Colonic mucosa (tissue), 4 donors: ENCODE measurements at places on chromosomes 1 and 21.

GRCh38 chr1:41791667-41792484, 126.8 kb downstream of the HIVEP3 start:
- DNase-seq: no peak

GRCh38 chr1:80910426-80910825, 890.3 kb upstream of the ADGRL2 start:
- DNase-seq: no peak

GRCh38 chr1:158272681-158273080, 17.0 kb upstream of the CD1C start:
- no peak for DNase-seq

GRCh38 chr1:26689504-26689903, 6.3 kb upstream of the ARID1A start:
- no peak for DNase-seq

- peak; percentile 34 for DNase-seq
Observed at GRCh38 chr1:173255214-173255813, 48.2 kb upstream of the TNFSF4 start.

- DNase-seq: no peak
Observed at GRCh38 chr21:39065917-39066316, 117.3 kb downstream of the PSMG1 start.

DNA sequence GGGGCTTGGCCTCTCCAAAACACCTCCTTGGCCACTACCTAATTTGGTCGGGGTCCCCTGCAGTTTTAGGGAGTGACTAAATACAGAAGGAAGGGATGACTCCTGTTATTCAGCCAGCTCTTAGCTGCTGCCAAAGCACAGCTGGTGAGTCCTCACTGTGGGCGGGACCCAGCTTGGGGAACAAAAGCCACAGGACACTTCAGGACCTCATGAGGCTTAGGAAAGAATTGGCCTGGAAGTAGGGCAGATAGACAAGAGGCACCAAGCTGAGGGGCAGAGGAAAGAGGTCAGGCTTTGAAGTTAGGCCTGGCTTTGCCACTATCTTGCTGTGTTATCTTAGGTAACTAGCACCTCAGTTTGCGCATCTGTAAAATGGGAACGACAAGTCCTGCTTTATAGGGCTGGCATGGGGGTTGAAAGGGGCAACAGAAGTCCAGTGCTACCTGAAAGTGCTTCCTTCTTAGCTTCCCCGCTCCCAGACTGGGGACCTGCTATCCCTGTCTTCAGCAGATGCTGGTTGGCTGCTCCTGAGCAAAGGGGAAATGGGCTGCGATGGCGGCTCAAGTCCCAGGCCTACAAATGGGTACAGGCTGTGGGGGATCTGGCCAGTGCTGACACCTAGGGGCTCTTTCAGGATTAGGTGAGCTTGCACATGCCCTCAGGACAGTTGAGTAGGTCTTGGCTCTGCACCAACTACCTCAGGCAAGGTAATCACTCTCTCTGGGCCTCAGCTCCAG, 15.7 kb downstream of the IFI6 start:
- DNase-seq: peak; percentile 40

GRCh38 chr1:161933592-161934588, 89.8 kb downstream of the OLFML2B start:
- DNase-seq: no peak

DNA sequence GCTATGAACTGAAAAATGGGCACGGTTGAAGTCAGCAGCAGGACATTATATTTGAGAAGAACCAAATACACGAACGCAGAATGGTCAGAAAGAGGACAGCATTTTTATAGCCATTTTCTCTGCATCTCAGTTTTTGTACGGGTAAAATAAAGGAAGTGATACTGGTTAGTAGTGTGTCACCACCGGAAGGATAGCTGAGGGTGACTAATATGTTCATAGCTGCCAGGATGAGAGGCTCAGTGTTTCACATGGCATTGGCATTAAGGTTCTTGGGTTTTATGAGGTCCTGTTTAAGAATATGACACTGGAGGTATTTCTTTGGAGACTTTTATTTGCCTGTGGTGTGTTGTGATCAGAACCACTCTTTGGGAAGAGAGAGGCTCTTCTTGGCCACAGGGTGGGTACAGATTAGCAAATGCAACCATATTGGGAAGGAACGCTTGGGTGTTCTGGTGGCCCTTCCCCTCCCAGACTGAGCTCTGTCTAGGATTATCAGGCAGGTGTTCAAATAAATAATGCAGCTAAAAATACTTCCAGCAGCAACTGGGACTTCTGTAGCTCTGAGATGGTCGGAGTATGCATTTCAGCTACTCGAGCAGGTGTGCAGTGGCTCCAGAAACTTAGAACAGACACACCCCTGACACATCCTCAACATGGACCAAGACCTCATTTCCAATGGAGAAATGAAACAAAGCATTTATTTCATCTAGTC, 158.2 kb downstream of the PBX1 start:
- no peak for DNase-seq

DNA sequence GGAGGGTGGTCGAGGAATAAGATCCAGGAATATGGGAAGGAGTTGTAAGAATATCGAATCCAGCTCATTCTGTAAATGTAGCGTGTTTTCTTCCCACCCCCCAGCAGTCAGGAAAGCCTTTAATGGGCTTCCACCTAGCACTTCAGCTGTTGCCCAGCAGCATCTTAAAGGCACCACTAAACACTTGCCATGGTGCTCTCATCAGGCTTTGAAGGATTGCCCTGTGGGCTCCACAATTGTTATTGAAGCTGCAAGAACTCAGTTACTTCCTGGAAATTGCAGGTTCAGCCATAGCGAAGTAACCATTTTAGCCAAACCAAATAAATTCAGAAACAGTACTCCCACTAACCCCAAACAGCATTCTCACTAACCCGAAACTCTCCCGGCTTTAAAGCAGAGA, 511.2 kb downstream of the PLPP3 start:
- DNase-seq: no peak

GRCh38 chr1:24490101-24490781, 12.4 kb upstream of the RCAN3 start:
- DNase-seq: no peak

DNA sequence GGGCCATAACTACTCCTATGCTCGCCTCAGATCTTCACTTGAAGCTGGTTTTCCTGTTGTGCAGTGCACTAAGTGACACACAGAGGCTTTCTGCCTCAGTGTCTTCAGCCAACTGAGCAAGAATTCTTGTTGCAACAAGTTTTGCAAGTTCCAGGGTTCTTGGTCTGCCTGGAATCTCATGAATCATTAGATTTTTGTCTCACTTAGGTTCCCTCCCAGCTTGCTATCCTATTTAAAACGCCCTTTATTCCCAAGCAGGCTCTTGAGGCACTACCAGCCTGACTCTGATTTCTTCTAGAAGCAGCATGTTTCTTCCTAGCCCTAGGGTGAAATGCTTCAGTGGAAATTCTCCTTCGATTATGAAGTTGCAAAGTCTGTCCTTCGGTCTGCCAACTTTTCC, 158.8 kb downstream of the C1orf21 start:
- no peak for DNase-seq

- no peak for DNase-seq
Observed at GRCh38 chr1:16248007-16248436, 11.0 kb upstream of the CPLANE2 start.

DNA sequence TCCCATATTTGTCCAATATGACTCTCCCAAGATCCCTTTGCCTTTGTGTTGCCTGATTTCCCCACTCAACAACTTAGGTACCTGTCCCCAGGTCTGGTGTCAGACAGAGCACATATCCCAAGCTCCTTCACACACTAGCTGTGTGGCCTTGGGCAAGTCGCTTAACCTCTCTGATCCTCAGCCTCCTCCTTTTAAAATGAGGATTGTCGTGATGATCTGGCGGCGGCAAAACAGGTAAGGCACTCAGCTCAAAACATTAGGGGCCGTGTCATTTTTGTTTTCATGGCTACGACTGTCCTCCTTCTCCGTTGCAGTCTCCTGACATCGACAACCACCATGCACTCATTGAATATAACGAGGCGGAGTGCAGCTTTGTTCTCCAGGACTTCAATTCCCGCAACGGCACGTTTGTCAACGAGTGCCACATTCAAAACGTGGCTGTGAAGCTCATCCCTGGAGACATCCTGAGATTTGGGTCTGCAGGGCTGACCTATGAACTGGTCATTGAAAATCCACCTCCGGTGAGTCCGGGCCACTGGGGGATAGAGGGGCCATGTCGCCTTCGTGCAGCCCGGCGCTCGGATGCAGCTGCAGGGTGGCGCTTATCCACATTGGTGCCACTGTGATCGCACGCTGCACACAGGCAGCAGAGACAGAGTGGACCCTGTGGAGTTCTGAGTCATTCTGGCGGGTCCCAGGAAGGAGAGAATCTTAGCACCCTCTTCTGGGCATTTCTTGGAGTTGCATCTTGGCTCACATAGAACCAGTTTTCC, 25.2 kb downstream of the FHAD1 start:
- peak; percentile 81 for DNase-seq

- DNase-seq: no peak
Observed at GRCh38 chr1:65281846-65282245, 27.5 kb upstream of the DNAJC6 start.

DNA sequence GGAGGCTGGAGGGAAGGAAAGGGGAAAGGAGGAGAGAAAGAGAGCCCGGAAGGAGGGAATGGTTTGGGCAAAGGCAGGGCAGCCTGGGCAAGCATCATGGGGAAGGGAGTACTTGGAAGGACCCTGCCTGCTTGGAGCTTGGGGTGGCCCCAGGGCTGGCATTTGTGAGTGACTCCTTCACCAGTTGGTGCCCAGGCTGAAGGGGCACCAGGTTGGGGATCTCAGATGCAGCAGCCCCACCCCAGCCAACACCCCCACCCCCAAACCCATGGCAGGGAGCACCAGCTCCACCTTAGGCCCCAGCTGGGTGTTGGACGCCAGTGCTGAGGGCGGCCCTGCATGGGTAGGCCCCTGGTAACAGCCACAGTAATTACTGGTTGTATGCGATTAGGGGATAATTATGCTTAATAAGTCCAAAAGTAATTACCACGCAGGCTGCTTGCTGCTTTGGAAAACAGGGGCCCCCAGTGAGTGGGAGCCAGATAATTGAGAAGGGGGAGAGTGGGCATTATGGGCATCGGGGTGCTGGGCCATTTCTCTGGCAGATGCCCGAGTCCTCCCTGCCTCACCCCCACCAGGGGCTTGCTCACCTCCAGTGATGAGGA, 78.3 kb downstream of the VWA5B1 start:
- no peak for DNase-seq

- DNase-seq: no peak
Observed at GRCh38 chr1:221856228-221857093, 114.6 kb upstream of the DUSP10 start.

- DNase-seq: no peak
Observed at GRCh38 chr1:187001198-187001889, 172.6 kb downstream of the PLA2G4A start.

DNA sequence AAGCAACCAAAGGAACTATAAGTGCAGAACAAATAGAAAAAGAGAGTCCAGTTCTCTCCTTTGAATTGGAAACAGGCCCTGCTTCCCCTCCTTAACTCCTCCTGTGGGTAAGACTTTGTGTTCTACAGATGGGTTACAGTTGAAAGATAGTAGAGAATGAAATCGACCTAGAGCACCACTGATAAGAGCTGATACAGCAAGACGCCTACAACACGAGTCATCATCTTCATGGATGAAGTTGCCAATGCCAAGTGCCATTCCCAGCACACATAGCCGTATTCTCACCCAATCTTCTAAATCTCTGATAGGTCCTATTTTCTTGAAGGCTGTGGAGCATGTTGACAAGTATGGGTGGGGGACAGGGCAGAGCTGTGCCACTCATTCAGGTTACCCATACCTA, 99.8 kb upstream of the CAMK1G start:
- no peak for DNase-seq

DNA sequence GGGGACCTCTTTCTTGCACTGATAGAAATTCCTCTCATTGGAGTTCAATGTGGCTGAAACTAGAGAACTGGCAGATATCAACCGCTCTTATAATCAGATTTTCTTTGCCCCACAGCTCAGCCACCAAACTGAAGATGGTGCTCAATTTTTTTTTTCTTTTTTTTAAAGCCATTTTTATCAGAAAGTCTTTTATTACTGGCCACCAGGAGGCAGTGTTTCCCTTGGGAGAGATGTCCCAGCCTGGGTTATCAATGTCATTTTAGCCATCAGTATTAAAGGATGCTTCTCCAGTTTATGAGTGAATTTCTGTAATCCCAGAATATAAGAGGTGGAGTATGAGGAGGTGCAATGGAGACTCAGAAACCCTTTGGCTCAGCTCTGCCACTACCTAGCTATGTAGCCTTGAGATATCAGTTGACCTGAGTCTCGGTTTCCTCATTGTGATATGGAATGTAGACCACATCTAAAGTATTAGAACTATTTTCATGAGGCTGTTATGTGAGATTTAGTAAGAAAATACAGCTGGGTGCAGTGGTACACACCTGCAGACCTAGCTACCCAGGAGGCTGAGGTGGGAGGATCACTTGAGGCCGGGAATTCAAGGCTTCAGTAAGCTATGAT, 27.6 kb downstream of the CD244 start:
- DNase-seq: no peak

GRCh38 chr1:82778612-82779011, 977.9 kb downstream of the ADGRL2 start:
- DNase-seq: no peak

DNA sequence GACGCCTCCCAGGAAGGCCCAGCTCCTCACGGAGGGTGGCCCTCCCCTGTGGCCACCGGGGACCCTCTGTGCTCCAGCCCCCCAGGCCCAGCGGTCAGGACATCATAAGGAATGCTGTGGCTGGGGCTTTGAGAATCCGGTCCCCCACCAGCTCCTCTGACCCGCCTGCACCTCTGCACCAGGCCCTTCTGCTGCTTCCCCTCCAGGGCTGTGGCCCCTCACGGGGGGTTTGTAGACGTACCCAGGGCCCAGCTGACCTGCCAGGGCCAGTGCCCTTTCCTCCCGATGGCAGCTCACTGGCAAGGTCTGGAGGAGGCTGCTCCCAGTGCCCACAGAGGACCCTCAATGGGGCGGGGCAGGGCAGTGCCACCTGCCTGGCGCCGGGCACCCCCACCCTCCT, 103.9 kb upstream of the TTC34 start:
- DNase-seq: no peak

DNA sequence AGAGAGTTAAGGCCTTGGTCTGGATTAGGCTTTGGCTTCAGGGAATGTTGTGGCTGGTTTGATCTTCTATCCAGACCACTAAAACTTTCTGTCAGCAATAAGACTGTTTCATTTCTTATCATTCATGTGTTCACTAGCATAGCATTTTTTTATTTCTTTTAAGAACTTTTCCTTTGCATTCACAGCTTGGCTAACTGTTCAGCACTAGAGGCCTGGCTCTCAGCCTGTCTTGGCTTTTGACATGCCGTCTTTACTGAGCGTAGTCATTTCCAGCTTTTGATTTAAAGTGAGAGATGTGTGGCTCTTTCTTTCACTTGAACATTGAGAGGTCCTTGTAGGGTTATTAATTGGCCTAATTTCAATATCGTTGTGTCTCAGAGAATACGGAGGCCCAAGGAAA, 62.5 kb downstream of the RNF220 start:
- DNase-seq: no peak

DNA sequence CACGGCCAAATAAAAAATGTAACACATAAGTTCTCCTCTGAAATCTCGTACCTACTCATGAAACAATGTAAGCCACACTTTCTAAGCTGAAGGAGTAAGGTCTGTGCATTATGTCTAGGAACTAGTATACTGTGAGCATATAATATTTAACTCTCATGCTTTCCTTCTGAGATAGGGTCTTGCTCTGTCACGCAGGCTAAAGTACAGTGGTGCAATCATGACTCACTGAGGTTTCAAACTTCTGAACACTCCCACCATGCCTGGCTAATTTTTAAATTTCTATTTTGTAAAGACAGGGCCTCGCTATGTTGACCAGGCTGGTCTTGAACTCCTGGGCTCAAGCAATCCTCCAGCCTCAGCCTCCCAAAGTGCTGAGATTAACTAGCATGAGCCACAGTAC, 71.3 kb downstream of the AHCTF1 start:
- no peak for DNase-seq
